ENCODE measurements at places on chromosomes 7 and 10.

DNA sequence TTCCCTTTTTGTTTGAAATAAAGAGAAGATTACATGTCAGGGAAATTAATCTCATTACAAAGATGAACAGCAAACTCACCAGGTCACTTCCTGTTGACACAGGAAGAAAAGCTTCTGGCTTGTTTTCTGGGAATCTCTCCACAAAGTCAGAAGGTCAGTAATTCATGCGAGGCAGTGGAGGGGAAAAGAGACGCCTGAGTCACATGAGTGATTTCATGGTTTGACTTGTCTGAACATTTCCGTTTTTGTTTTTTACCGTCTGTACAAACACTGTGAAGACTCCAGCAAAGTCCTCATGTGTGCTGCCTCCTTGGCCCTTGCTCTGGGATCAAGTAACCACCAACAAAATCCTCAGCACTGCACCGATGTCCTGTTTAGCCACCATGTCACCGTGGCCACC lies 2.5 kb upstream of the HABP2 start:
- peak; percentile 68 for DNase-seq

- no peak for DNase-seq
Measured at GRCh38 chr7:41702635-41703371, at the start of gene INHBA. Gene INHBA (minus strand): TSS chr7:41703090. CDS start chr7:41700374, 2,716 bp downstream.

DNA sequence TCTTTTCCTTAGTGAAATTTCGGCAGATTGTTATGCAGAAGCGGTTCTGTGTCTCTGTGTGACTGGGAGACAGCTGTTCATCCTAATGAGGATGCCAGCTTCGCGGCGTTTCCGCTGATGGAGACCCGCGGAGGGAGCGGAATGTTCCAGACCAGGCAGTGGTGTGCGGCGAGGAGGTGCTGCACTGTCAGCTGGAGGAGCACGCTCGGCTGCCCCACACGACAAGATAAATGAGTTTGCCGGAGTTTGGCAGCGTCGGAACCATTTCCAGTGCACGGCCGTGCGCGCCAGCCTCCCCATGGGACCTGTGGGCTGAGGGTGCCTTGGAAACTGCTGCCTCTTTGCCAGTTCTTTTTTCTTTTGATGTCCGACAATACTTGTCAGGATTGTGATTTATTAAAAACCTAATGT lies 64.6 kb downstream of the WDR37 start:
- DNase-seq, result no peak

GRCh38 chr10:85212526-85212925 lies 884.1 kb downstream of the CCSER2 start:
- DNase-seq, result no peak

DNA sequence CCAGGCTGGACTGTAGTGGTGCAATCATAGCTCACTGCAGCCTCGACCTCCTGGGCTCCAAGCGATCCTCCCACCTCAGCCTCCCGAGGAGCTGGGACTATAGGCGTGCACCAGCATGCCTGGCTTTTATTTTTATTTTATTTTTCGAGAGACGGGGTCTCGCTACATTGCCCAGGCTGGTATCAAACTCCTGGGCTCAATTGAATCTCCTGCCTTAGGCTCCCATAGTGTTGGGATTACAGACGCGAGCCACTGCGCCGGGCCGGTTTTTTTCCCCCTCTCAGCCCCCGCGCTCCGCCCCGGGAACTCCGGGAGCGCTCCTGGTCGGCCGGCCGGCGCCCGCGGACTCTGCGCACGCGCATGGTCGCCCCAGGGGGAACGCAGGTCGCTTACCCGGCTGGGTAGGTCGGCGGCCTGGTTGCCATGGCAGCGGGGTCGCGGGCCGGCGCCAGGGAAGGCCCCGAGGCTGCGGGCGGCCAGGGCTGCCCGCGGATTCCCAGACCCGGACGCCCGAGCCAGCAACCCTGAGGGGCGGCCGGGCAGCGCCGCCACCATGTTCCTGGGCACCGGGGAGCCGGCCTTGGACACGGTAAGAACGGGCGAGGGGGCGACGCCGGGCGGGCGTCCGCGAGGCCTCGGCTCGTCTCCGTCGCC lies at the start of gene IQCE:
Gene IQCE (plus strand): TSS at position 351 of the 654 bp plus-strand sequence. CDS start 203 bp downstream, at position 554.
- peak; percentile 94 for DNase-seq

GRCh38 chr7:103690242-103690974 lies 244.4 kb upstream of the SLC26A5 start:
- DNase-seq, result peak; percentile 72

DNA sequence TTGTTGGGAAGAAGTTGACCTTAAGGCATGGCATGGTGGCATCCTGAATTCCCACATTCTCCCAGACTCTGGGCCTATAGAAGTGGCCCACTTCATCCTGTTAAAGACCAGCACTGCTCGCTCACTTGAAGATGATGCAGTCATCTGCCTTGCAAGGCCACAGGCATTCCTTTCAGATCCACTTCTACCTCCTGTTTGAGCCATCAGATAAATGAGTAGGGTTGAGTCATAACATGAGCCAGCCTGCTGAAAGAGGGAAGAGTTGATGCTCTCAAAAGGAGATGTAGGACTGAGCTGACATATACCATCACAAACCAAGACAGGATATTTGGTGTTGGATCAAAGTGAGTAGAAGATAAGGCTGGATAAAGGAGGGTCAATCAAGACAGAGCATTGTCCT lies 1.5 kb upstream of the EBLN1 start:
- DNase-seq, result no peak

GRCh38 chr7:28413011-28413410 lies 693 bp downstream of the CREB5 start:
- no peak for DNase-seq

DNA sequence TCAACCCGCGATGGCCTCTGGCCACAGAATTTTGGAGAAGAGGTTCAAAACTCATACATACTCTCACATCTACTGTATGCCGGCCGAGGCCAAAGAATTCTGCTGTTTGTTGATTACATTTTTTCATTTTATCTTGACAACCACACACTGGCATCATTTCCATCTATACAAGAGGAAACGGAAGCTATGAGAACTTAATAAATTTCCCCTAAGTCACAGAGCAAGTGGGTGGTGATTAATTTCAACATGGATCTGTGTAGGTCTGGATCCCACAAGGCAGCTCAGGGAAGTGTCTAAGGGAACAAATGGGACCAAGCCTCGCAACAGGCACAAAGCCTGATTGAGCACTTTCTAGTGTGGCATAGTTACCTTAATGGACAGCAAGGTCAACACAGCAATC lies 18.0 kb downstream of the ELMO1 start:
- no peak for DNase-seq

DNA sequence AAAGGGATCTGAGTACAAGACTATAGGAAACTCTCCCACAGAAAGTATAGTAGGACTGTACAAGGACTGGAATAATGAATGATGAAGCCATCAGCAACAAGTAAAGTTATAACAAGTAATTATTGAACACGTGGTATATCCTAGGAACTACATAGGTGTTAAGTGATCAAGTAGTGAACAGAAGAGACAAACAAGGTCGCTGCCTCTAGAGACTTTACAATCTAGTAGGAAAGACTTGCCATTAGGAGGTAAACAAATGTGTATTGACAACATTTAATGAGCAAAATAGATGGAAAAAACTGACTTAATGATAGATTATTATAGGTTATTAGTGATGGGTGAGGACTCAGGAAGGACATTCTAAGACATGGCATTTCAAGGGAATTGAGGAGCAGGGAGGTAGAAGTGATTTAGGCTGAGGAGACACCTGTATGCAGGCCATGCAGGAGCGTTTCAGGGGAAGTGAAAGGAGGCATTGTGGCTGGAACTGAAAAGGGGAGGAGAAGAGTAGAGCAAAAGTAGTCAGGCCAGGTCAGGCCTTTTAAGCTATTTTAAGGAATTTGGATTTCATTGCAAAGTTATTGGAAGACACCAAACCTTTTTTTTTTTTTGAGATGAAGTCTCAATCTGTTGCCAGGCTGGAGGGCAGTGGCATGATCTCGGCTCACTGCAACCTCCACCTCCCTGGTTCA lies 8.5 kb upstream of the GLCCI1 start:
- DNase-seq, result no peak

GRCh38 chr10:10816447-10816846 lies 201.2 kb upstream of the CELF2 start:
- no peak for DNase-seq
